ENCODE measurements at places on chromosomes 13 and 19.

GRCh38 chr19:13154911-13155471 lies 4.8 kb downstream of the IER2 start:
- DNase-seq: peak; percentile 39

DNA sequence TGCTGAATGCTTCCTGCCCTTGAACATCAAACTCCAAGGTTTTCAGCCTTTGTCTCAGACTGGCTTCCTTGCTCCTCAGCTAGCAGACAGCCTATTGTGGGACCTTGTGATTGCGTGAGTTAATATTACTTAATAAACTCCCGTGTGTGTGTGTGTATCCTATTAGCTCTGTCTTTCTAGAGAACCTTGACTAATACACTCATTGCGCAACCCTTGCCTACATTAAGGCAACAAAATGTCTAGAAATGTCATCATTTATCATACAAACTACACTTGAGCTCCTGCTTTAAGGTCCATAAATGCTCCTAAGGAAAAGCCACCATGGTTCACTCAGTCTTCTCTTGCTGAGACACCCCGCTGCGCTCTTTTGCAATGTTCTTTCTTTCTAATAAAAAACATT lies 2861.0 kb downstream of the PCDH9 start:
- no peak for DNase-seq

DNA sequence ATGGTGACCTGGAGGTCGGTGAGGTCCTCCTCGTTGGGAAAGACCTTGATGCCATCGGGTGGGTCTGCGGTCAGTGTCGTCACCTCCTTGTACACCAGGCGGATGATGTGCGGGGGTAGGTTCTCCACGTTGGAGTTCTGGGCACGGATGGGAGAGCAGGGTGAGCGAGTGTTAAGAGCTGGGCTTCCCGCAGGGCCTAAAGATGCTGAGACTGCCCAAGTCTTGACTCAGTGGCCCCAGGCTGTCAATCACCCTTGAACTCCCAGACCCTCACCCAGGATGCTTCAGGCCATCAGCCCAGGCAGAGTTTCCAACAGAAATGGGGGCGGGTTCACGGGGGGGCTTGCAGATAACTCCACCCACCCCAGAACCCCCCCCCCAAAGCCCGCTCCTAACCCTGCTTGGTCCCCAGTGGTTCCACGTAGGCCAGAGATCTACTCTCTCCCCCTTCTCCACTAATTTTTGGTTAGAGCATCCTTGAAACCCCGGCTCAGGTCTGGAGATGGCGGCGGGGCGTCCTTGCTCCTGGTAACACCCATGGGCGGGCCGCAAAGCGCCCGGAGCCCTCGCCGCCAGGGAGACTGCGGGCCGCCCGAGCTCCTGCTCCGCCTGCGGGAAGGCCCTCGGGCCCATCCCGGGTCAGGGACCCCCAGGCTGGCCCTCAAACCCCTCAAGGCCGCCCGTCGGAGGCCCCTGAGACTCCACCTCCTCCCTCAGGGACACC lies 600 bp downstream of the UBE2S start:
- no peak for DNase-seq

DNA sequence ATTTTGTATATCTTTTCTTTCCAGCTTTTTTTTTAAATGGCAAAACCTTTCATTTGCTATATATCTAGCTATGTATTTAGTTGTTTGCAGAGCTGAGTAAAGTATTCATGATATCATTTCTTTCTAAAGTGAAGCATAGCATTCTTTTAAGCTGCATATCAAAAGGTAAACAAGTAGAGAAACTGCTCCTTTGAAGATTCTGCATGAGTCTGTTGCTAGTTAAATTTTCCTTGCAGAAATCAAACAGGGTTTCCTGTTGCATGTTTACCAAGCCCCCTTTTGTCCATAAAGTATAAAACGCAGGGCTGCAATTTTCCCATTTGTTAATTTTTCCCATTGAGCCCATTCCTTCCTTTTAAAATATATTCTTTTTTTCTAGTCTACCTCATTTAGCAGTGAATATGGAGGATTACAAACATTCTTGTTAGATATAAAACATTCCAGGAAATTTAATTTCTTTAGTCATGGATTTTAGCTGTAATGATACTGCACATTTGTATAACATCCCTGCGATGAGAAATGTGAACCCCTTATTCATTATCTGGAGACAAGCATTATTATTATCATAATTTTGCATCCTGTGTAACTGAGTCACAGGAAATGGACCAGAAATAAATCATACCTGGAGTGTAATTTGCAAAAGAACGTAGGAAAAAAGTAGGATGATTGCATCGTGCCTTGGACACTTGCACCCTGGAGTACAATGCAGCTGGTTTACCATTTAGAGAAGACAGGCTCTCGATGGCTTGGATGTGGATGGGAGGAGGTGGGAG lies 110.9 kb upstream of the ARGLU1 start:
- DNase-seq: no peak

- no peak for DNase-seq
Measured at GRCh38 chr19:54905421-54905802, 536 bp upstream of the NCR1 start.

- no peak for DNase-seq
Measured at GRCh38 chr13:113533161-113533840, 42.8 kb upstream of the DCUN1D2 start.

DNA sequence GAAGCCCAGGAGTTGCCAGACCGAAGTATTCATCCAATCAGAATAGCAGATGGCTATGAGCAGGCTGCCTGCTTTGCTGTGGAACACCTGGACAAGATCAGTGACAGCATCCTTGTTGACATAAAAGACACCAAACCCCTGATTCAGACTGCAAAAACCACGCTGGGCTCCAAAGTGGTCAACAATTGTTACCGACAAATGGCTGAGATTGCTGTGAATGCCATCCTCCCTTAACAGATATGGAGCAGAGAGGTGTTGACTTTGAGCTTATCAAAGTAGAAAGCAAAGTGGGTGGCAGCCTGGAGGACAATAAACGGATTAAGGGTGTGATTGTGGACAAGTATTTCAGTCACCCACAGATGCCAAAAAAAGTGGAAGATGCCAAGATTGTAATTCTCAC lies 250.3 kb upstream of the OBI1 start:
- no peak for DNase-seq

DNA sequence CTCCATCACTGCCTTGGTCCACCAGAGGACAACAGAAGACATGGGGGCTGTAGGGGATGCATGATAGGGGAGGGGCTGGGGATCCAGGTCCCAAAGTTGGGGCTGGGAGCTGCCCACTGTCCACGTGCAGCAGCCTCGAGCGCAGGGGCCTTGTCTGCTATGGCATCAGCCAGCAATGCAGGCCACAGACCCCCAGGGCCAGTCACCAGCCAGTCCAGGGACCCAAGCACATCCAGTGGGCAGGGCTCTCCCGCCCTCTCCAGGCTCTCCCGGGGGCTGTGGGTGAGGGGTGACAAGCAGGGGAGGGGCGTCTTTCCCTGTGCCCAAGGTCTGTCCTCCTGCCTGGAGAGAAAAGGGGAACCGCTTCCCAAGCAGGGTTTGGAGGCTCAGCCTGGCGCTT lies 32.8 kb downstream of the PEPD start:
- DNase-seq: no peak

GRCh38 chr19:12543855-12544254 lies 7.4 kb downstream of the ZNF564 start:
- DNase-seq: no peak

DNA sequence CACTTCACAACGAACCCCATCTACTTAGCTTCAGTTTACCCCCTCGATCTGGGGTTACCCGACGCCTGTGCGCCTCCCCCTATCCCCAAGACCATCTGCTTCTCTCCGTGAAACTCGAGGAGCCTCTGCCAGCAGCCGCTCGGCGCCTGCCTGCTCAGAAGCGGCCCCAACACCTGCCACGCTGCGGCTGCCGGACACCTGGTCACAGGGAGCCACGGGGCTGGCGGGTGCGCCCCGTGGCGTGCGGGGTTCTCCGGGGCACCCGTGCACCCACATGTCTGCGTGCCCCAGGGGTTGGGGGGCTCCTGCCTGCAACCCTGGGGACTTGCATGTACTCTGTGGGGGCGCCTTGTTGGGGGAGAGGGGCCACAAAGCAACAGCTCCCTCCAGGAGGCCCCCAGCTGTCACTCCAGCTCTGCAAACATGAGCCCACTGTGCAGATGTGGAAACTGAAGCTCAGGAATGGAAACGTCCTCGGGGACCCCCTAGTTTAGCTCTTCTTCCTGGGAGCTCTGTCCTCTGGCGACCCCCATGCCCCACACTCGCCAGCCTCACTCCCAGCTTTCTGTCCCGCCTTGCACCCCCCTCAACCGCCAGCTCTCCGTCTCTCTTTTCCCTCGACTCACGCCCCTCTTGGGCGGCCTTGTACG lies 7.0 kb upstream of the SEMA6B start:
- DNase-seq: no peak

DNA sequence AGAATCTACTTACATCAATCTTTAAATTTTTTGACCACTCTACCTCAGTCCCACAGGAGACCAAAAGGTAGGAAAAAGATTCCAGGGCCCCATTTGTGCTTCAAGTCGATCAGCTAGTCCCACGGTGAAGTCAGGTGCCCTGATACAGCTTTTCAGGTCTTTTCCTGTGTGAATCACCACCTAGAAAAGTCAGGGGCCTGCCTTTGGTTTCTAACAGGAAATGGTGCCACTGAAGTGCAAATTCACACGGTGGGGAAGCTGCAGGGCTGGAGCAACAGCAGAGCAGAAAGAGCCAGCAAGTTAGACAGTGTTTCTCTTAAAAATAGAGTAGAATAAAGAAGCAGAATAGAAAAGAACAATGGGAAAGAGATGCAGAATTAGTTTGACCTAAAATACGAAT lies 107.5 kb downstream of the KLF12 start:
- no peak for DNase-seq

DNA sequence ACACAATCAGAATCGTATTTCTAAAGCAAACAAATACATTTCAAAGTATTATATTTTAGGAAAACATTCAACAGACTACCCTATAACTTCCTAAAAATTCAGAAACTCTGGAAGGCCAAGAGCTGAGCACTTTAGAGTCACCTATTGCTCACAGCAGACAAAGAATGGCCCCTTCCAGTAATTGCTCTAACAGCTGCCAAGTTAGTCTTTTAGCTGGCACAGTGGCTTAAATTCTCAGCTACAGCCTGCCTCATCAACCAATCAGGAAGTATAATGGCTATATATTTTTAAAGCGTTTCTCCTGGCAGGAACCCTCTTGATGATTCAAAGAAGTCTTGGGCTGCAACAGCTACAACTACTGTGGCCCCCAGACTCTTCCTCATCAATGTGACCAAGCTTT lies 14.9 kb upstream of the SLITRK5 start:
- DNase-seq: no peak

- no peak for DNase-seq
Measured at GRCh38 chr13:92384410-92384809, 842.2 kb upstream of the GPC6 start.

GRCh38 chr13:63497601-63498000 lies 2082.0 kb upstream of the PCDH20 start:
- DNase-seq: no peak

- no peak for DNase-seq
Measured at GRCh38 chr13:106609116-106609515, 41.2 kb upstream of the ARGLU1 start.

GRCh38 chr13:110624766-110625756 lies 9.7 kb downstream of the NAXD start:
- no peak for DNase-seq

- no peak for DNase-seq
Measured at GRCh38 chr13:80533175-80533574, 192.2 kb upstream of the SPRY2 start.

GRCh38 chr13:41774605-41775218 lies 186.2 kb downstream of the VWA8 start:
- DNase-seq: no peak

GRCh38 chr13:73800011-73800410 lies 334.2 kb downstream of the KLF12 start:
- no peak for DNase-seq

DNA sequence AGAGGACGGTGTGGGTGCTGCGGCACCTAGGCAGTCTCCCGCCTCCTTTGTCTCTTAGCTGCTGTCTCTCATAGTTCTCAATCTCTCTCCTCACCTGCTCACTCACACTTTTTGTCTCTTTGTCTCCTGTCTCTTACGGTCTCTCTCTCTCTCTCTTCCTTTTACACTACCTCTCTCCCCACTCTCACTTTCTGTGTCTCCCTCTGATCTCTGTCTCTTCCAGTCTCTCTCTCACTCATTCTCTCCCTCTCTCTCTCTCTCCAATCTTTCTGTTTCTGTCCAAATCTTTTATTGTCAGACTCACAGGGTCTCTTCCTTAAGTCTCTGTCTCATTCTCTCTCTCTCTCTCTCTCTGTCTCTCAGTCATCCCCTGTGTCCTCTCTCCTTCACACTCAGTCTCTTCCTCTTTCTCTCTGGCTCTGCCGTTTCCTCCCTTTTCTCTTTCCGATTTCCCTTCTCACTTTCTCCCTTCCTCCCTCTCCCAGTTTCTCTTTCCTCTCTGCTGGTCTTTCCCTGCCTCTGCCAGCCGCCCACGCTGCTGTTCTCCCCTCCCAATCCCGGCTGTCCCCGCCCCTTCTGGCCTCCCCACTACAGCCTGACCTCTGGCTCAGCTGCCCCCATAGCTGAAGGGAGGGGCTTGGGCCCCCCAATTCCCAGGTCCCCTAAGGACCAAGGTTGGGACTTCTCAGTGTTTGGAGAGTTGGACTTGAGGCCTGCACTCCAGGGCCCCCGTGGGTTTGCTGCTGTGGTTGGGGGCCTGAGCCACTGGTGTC lies at the start of gene PLEKHA4:
PLEKHA4 (minus strand) TSS at position 504 of the 773 bp plus-strand sequence. CDS start 997 bp downstream, outside the sequence.
- no peak for DNase-seq

GRCh38 chr19:45161738-45162607 lies 1.2 kb upstream of the NKPD1 start:
- no peak for DNase-seq

DNA sequence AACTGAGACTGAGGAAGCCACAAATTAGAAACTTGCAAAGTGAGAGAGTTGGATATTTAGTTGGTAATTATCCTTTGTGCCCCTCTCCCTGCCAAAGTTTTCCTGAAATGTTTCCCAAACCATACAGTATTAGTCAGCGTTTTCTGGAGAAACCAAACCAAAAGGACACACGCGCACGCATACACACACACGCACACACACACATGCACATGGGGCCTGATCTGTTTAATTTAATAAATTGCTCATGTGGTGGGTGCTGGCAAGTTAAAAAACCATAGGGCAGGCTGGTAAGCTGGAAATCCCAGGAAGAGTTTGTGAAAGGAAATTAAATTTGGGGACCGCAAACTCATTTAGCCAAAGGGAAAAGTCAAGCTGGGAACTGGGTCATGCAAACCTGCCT lies 11.7 kb upstream of the CYSLTR2 start:
- DNase-seq: no peak

- no peak for DNase-seq
Measured at GRCh38 chr13:105625691-105626090, 909.8 kb downstream of the EFNB2 start.

Data from NCI-H446 (cell line).